Suprapubic skin (tissue), 4 donors: ENCODE measurements at places on chromosomes 1 and 21.

- no peaks in the 10 kb centered on the region for H3K27me3 ChIP-seq
- H3K4me3 ChIP-seq = no peak overlapping the region
- H3K27ac ChIP-seq = peak overlapping the region; percentile 53
- no peaks in the 10 kb centered on the region for H3K36me3 ChIP-seq
- H3K4me1 ChIP-seq = peaks cover 18% of the 10 kb centered on the region
- DNase-seq = no peak
Measured at GRCh38 chr1:112762541-112763500, 47.7 kb upstream of the PPM1J start.

DNA sequence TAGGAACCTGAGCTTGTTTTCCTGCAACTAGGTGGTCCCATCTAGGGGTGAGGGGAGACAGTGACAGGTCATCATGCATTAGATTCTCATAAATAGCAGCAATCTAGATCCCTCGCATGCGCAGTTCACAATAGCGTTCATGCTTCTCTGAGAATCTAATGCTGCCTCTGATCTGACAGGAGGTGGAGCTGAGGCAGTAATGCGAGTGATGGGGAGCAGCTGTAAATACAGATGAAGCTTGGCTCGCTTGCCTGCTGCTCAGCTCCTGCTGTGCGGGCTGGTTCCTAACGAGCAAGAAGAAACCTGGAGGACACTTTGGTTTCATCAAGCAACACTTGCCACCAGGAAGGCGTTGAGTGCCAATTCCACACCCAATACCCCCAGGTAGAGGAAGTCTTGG is 95.1 kb upstream of the OLIG2 start:
- no peaks in the 10 kb centered on the region for H3K4me1 ChIP-seq
- H3K27ac ChIP-seq = no peak overlapping the region
- DNase-seq = no peak
- H3K27me3 ChIP-seq = no peaks in the 10 kb centered on the region

GRCh38 chr1:54355931-54356679 is 50.1 kb downstream of the SSBP3 start:
- H3K27ac ChIP-seq = no peak overlapping the region
- peak overlapping the region; percentile 18 for H3K4me3 ChIP-seq
- H3K36me3 ChIP-seq = no peaks in the 10 kb centered on the region
- no peak for DNase-seq

GRCh38 chr1:7485826-7486225 is 285.3 kb upstream of the VAMP3 start:
- no peaks in the 10 kb centered on the region for H3K36me3 ChIP-seq
- peaks cover 24% of the 10 kb centered on the region for H3K27me3 ChIP-seq
- DNase-seq = no peak
- H3K4me1 ChIP-seq = no peaks in the 10 kb centered on the region
- no peak overlapping the region for H3K27ac ChIP-seq

GRCh38 chr1:64006276-64007051 is 197.0 kb upstream of the UBE2U start:
- H3K4me3 ChIP-seq = no peak overlapping the region
- DNase-seq = no peak
- no peaks in the 10 kb centered on the region for H3K27me3 ChIP-seq
- H3K4me1 ChIP-seq = peaks cover 12% of the 10 kb centered on the region

- H3K27ac ChIP-seq = no peak overlapping the region
- no peak for DNase-seq
- no peaks in the 10 kb centered on the region for H3K36me3 ChIP-seq
- H3K4me3 ChIP-seq = no peak overlapping the region
- no peaks in the 10 kb centered on the region for H3K27me3 ChIP-seq
Measured at GRCh38 chr1:153655333-153655732, 3.2 kb upstream of the SNAPIN start.

DNA sequence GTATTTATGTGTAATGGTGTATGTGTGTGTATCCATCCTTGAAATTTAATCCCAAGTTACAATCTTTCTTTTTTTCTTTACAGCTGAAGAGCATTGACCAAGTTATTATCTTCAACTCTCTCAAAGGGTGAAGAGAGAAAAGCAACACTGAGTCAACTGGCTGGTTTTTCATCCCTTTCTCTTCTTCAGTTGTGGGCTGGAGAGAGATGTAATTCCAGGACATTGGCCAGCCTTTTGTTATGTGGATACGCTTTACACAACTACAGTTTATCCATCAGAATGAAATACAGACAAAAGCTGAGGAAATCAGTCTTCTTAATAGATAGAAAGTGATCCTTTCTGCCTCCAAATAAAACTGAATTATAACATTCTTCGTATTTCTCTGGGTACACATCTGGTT is 357.0 kb upstream of the NCAM2 start:
- no peaks in the 10 kb centered on the region for H3K27me3 ChIP-seq
- DNase-seq = no peak
- no peaks in the 10 kb centered on the region for H3K36me3 ChIP-seq
- H3K4me3 ChIP-seq = no peak overlapping the region

DNA sequence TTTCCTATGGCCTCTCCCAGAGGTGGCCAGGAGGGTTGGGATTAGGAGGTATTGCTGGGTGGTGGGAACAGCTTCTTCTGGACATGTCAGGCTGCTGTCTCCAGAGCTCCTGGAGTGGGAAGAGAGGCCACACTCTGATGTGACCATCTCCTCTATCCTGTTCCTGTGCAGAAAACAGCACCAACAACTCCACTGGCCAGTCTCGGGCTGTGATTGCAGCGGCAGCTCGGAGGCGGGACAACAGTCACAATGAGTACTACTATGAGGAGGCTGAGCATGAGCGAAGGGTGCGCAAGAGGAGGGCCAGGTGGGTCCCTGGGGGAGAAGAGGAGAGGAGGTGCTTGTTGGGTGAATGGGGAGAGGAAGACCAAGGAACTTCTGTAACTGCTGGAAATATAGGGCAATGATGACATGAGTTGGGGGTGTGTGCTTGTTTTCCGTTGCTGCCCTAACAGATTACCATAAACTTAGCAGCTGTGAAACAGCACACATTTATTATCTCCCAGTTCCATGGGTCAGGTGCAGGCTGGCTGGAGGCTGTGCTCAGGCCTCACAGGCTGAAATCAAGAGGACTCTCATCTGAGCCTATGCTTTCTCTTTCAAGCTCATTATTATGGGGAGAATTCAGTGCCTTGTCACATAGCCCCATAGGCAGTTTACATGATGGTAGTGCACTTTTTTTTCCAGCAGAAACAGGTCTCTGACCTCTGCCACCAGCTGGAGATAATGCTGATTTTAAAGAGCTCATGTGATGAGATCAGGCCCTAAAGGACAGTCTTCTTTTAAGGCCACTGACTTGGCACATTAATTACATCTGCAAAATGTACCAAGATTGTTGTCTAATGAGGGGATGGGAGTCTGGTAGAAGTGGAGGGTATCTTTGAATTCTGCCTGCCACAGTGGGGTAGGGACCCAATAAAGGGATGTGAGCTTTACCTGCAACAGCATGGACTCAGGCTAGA is 20.8 kb downstream of the VANGL2 start:
- H3K4me1 ChIP-seq = peaks cover 2% of the 10 kb centered on the region
- no peak overlapping the region for H3K27ac ChIP-seq
- peaks cover 69% of the 10 kb centered on the region for H3K36me3 ChIP-seq
- no peak overlapping the region for H3K4me3 ChIP-seq

- H3K27me3 ChIP-seq = peaks cover 4% of the 10 kb centered on the region
- no peak overlapping the region for H3K4me3 ChIP-seq
- H3K27ac ChIP-seq = no peak overlapping the region
Measured at GRCh38 chr21:41600116-41600515, 92.2 kb upstream of the TMPRSS2 start.
